ENCODE measurements at places on chromosomes 1 and 21.

DNA sequence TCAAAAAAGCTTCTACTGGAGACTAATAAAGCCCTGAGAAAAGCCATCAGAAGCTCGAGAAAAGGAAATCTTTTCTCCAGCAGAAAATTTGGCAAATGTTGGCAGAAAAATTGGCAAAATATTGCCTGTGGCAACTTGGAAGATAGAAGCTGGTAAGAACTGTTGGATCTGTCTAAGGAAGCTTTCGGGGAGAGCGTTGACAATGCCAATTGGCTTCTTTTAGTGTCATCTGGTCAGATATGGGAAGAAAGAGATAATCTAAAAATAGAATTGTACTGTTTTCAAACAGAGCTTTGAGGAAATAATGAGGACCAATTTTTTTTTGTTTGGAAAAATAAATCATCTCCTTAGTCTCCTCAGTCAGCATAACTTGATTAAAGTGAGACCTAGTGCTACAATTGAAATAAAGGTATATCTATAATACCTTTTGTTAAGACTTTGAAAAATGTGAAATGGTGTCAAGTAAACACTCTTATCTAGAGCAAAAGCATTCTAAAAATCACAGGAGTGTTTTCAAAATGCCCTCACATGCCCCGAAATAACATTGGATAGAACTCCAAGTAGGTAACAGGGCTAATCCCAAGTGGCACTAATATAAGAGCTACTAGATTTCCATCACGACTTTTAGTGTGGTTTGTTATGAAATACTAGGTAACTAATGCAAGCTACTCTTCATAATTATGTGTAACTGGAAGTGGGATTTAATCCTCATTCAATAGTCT is 882.2 kb upstream of the B3GALT2 start:
- DNase-seq: no peak

DNA sequence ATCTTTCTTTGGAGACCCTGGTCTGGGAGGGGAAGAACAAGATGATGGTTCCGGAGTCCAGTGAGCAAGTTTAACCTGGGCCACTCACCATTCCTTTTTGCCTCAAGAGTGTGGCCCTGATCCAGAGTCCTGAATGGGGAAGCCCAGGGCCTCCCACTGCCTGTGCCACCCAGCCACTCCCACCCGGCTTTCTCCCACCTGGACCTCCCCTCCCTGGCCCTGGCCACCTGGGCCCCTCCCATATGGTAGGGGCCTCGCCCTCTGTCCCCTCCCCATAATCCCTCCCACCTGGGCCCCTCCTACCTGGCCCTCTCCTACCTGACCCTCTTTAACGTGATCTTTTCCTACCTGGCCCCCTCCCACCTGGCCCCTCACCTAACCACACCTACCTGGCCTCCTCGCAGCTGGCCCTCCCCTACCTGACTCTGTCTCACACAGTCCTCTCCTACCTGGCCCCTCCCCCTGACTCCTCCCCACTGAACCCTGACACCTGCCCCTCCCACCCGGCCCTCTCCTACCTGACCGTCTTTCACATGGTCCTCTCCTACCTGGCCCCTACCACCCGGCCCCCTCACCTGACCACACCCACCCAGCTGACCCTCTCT is 220.7 kb upstream of the VAMP3 start:
- no peak for DNase-seq

GRCh38 chr1:246797157-246797556 is 72.9 kb downstream of the SCCPDH start:
- DNase-seq: no peak

- DNase-seq: no peak
Measured at GRCh38 chr1:205476648-205477047, 20.8 kb upstream of the BLACAT1 start.

- no peak for DNase-seq
Measured at GRCh38 chr1:12383001-12383400, 153.2 kb downstream of the VPS13D start.

DNA sequence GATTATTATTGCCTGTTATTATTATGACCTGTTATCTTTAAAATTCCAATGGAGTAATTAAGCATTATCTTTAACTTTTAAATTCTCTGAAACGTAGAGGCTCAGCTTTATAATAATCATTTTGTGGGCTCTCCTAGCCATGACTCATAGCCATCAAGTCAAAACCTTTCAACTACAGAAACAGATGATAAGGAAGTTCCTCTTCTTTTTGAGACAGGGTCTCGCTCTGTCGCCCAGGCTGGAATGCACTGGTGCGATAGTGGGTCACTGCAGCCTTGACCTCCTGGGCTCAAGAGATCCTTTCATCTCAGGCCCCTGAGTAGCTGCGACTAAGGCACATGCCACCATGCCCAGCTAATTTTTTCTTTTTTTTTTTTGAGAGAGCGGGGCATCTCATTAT is 43.5 kb downstream of the CHML start:
- no peak for DNase-seq

DNA sequence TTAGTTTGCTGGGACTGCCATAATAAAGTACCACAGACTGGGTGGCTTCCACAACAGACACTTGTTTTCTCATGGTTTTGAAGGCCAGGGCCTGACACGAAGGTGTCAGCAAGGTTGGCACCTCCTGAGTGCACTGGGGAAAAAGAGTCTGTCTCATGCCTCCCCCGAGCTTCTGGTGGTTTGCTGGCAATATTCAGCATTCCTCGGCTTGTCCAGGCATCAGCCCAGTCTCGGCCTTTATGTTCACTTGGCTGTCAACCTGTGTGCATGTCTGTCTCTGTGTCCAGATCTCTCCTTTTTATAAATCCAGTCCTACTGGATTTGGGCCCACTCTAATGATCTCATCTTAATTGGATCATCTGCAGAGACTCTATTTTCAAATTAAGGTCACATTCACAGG is 72.6 kb downstream of the DOP1B start:
- DNase-seq: no peak

DNA sequence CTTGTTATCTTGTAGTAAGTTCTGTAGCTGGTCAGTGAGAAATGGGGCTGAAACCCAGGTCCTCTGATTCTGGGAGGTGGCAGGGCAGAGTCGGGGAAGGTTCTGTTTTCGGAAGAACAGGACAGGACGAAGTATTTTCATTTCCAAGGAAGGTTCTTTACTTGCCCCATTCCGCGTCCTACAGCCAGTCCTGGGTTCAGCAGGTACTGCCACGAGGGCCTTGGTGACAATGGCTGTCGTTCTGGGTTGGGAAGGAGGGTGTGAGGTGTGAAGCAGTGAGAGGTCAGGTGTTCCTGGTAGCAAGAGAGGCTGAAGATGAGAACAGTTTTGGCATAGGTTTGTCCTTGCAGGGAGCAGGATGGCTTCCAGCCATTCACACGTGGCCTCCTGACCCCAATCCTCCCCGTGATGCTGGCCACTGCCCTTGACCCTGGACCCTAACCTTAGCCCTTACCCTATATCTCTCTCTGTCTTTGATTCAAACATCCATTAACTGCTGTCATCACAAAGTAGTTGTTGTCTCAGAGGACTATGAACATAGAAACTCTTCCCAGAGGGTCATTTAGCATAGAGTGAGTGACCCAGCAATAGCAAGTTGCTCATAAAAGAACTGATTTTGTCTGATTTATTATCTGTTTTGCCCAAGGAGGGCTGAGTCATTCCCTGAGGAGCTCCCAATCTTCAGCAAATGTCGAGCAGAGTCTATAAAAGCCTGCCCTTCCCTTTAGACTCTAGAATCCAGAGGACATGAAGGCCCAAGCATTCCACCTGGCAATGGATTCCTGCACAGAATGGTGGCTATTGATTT is 25.0 kb downstream of the VASH2 start:
- DNase-seq: no peak

DNA sequence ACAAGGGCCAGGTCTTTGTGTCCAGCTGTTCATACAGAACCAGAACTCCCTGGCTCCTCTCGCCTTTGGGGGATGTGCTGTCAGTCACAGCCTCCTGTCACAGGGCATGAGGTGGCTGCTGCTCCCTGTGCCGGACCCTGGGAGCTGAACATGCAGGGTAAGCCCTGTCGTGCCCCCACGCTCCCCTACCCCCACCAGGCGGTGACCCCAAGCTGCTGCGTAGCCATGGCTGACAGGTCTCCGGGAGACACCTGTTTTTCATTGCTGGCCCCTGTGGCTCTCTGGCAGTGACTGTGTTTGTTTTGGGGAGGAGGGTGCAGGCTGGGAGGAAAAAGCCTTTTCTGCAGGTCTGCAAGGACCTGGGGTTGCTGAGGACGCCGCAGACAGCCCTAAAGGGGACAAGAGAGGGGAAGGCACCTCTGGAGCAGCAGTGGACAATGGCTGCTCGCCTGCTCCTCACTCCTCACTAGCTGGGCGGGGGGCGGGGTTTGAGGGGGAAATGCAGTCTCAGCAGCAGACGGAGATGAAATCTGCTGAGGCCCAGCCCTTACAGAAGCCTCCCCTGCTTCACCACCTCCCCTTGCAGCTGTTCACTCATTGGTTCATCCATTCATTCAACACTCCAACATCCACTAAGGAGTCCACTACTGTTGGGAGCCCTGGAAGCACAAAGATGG is 81.4 kb downstream of the TRABD2B start:
- DNase-seq: no peak

GRCh38 chr1:36380143-36380619 is 5.5 kb downstream of the STK40 start:
- no peak for DNase-seq

DNA sequence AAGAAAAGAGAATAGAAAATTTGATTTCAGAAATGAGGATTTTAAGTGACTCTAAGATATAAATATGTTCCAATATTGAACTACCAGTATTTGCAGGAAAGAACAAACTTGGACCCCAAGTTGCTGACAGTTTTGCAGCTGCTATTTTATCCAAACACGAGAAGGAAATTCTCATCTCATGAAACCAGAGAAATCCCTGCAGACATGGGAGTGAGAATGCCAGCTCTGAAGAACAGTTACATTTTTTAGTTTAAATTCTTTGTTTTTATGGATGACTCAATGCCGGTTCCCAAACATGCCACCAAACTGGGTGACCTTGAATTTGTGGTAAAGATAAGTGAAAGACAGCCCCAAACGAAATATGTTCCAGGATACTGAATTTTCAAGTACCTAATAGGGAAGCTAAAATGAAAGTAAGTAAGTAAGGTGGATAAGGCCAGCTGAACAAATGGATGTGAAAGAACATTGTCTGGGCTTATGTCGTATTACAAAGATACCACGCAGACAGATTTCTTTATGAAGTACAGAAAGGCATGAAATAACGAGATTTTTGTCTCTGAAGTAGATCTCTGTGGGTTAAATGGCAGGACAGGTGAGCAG is 19.9 kb downstream of the TLR5 start:
- DNase-seq: no peak

GRCh38 chr1:216323344-216323743 is 99.9 kb downstream of the USH2A start:
- no peak for DNase-seq

GRCh38 chr21:41472753-41473548 is 35.0 kb downstream of the TMPRSS2 start:
- DNase-seq: no peak

DNA sequence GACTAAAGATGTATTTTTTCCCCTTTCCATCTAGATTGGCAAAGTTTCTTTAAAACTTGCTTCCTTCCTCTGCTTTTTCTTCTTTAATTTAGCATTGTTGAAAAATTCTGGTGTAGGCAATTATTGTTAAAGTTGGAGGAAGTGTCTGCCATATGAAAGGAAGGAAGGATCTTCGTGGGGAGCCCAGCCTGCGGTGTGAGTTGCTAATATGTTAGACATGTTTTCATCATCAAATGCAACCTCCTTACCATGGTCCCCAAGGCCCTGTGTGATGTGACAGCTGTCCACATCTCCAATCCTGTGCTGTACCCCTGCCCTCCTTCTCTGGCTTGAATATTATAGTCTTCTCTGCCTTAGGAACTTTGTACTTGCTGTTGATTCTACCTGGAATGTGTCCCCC is 81.0 kb upstream of the ZBTB18 start:
- DNase-seq: no peak

GRCh38 chr1:112322018-112322417 is 74.0 kb upstream of the CTTNBP2NL start:
- no peak for DNase-seq

DNA sequence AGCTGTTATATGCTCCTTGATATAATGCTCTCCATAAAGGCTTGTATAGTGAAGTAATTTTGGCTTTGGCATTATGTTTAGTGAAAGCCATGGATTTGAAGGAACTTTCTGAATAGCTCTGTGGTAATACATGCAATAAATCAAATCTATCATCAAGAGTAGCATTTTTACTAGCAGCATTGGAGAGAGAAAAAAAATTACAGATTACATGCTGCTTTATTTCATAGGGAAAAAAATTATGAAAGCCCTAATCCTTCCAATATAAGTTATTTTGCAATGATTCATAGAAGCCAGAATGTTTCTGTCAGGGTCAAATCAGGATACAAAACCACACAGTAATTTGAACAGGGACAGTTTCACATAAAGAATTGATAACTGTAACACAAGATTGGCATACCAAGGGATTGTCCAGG is 250.0 kb downstream of the SPATA17 start:
- DNase-seq: no peak

DNA sequence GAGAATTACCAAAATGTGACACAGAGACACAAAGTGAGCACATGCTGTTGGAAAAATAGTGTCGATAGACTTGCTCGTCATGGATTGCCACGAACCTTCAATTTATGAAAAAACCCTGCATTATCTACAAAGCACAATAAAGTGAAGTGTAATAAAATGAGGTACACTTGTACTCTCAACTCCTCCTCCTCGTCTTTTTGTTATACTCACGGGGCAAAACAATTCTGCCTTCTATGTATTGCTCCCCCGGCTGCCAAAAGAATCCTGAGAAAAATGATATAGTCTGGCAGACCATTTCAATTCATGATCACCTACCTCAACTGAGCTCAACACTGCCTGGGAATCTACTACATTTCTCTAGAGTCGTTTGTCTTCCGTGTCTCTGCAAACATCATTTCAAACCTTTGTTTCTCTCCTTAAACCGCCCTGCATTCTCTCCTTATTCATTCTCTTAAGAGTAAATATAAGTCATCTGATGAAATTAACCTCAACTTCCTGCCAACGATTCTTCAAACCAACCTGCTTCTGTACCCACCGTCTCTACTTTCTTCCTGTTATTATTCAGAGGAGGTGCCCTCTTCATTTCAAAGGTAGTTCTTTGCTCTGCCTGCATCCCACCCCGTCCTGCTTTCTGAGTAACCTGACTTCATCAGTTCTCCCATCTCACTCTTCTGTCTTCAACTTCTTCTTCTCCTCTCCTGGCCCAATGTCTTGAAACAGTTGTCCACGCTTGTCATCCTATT is 12.9 kb upstream of the IL19 start:
- no peak for DNase-seq

- no peak for DNase-seq
Measured at GRCh38 chr1:111221276-111221632, 6.3 kb upstream of the CHI3L2 start.

DNA sequence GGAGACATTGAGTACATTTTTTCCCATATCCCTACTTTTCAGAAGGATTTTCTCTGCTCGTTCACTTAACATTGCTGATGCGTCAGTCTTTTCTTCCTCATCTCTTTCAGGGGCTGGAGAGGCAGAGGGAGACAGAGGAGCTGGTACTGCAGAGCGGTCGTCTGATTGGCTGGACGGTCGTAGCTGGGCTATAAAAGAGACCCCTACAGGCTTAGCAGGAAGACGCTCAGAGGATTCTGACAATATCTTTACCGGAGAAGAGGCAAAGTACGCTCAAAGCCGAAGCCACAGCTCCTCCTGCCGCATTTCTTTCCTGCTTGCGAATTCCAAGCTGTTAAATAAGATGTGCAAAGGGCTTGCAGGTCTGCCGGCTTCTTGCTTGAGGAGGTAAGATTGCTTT is at the start of gene RGS4:
Gene RGS4 (plus strand): TSS at position 220 of the 400 bp plus-strand sequence. CDS start 124 bp downstream, at position 344.
- no peak for DNase-seq
